ENCODE measurements at places on chromosomes 1 and 21. TPM values are rescaled to one million over a fixed set of nuclear protein-coding genes. Genes with fewer than 3 reads are reported as not detected.

The FAM163A gene
- not detected for total RNA-seq

The PRR9 gene
- not detected for total RNA-seq

The COL11A1 gene
- under 0.01 TPM for total RNA-seq

The C1orf56 gene
- total RNA-seq, result 0.53 TPM

The GBP2 gene
- 0.79 TPM for total RNA-seq

The PRAMEF25 gene
- not detected for total RNA-seq

The LCE1B gene
- total RNA-seq, result not detected

The TMEM240 gene
- total RNA-seq, result 0.64 TPM

The GPX7 gene
- 1.7 TPM for total RNA-seq

The NKAIN1 gene
- not detected for total RNA-seq

The DSCAM gene
- 0.53 TPM for total RNA-seq

The DNAH14 gene
- total RNA-seq, result 11.9 TPM

The SPRR1B gene
- 91.5 TPM for total RNA-seq
